ENCODE measurements at places on chromosomes 2 and 18.

- no peak for DNase-seq
Measured at GRCh38 chr2:106201661-106202060, 7.6 kb upstream of the UXS1 start.

DNA sequence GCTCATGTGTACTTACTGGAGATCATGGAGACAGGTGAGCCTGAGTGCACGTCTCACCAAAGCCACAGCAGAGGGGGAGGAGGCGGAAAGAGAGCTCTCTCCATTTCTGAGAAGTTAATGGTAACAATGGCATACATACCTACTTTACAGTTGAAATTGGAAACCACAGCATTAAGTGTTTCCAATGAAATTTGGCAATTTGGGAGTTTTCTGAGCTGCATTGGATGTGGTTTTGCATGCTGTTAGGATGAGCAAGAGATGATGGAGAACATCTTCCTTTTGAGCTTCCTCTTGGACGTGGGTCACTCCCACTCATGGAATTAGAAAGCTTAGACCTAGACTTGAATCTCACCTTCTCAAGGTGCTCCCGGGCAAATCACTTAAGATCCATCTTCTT is 25.5 kb upstream of the IL37 start:
- DNase-seq, result no peak

GRCh38 chr2:173101687-173102086 is 26.0 kb downstream of the MAP3K20 start:
- DNase-seq, result no peak

GRCh38 chr2:225494100-225494459 is 94.6 kb downstream of the NYAP2 start:
- no peak for DNase-seq

DNA sequence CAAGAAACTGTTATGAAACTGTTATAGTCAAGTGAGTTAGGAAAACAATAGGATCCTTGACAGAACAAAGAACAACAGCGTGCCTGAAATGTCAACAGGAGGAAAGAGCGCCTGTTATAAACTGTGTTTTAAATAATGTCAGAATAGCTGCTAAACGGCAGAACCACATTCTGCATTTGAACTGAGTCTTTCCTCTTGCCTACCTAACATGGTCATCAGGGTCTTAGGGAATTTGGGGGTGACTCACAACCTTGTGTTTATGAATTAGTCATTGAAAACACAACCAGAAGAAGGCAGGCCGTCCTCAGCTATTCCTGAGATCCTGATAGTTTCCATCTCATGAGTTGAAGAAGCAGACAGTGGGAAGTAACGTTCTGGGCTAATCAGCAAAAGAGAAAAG is 222.0 kb upstream of the FN1 start:
- no peak for DNase-seq

GRCh38 chr2:28510184-28510583 is 14.3 kb downstream of the PLB1 start:
- no peak for DNase-seq

GRCh38 chr2:148350199-148350598 is 294.4 kb upstream of the EPC2 start:
- DNase-seq, result no peak

GRCh38 chr18:32383050-32383819 is 87.4 kb downstream of the GAREM1 start:
- no peak for DNase-seq

- DNase-seq, result no peak
Measured at GRCh38 chr2:120736202-120736623, 545 bp downstream of the GLI2 start.

DNA sequence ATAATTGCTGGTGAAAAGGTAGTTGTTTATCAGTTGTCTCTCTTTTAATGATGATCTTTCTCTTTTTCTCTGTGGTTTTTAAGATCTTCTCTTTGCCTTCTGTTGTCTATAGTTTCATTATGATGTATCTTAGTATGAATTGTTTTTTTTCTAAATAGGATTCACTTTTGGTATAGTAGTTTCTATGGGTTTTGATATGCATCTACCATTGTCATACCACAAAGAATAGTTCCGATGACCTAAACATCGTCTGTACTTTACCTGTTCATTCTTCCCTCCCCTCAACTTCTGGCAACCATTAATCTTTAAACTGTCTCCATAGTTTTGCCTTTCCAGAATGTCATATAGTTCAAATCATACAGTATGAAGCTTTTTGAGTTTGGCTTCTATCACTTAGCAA is 19.6 kb downstream of the RDH14 start:
- no peak for DNase-seq

- DNase-seq, result peak; percentile 24
Measured at GRCh38 chr2:16653799-16654198, 11.8 kb downstream of the CYRIA start.

DNA sequence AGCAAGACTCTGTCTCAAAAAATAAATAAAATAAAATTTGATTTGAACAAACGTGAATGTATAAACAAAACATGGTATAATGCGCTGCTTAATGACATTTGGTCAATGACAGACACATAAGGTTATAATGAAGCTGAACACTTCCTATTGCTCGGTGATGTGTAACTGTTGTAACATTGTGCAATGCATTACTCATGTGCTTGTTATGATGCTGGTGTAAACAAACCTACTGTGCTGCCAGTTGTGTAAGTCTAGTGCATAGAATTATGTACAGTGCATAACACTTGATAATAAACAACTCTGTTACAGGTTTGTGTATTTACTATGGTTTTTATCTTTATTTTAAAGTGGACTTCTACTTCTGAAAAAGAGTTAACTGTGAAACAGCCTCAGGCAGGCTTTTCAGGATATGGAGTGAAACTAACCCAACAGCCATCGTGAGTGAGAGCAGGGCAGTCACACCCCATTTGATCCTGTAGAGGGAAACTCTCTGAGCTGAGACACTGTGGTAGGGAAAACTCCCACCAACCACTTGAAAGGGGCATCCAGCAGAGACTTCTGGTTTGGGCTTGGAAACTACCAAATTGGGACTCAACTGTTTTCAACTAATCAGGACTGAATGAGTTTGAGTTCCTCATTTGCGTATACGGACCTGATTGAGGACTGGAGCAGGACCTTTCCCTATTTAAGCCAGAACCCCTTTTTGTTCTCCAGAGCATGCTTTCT is 8.7 kb upstream of the RPRD1A start:
- DNase-seq, result no peak

DNA sequence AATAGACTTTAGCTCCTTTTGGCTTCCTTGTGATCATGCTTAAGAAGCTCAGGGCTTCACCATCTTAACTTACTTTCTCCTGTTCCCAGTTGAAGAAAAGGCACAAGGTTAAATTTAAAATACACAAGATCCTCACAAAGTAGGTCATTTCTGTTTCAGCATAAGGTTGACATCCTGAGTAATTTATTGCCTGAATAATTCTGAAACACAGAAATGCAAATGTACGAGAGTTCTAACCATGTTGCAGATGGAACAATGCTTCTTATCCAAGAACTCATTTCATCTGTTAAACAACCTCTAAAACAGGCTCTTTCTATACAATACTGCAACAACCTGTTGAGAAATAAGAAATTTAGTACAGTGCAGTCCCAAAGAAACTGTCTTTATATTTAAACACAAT is 395.2 kb downstream of the BCL11A start:
- no peak for DNase-seq

DNA sequence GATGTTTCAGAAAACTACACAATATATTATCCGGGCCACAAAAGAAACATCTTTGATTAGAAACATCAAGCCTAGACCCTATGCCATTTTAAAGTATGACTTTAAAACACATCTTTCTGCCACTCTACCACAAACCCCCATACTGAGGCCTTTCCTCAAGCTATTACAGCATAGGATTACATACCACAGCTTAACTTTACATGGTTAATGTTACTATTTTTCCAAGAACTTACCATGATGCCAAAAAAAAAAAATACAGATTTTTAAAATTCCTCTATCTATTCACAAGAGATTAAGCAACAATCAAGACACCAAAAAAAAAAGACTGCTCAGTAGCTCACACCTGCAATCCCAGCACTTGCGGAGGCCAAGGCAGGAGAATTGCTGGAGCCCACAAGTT is 9.0 kb downstream of the NCKAP1 start:
- no peak for DNase-seq

- no peak for DNase-seq
Measured at GRCh38 chr18:54558609-54559585, 32.1 kb upstream of the DYNAP start.

GRCh38 chr2:101520246-101520645 is 45.3 kb upstream of the RFX8 start:
- no peak for DNase-seq

- DNase-seq, result no peak
Measured at GRCh38 chr2:138846216-138846821, 66.1 kb upstream of the NXPH2 start.

DNA sequence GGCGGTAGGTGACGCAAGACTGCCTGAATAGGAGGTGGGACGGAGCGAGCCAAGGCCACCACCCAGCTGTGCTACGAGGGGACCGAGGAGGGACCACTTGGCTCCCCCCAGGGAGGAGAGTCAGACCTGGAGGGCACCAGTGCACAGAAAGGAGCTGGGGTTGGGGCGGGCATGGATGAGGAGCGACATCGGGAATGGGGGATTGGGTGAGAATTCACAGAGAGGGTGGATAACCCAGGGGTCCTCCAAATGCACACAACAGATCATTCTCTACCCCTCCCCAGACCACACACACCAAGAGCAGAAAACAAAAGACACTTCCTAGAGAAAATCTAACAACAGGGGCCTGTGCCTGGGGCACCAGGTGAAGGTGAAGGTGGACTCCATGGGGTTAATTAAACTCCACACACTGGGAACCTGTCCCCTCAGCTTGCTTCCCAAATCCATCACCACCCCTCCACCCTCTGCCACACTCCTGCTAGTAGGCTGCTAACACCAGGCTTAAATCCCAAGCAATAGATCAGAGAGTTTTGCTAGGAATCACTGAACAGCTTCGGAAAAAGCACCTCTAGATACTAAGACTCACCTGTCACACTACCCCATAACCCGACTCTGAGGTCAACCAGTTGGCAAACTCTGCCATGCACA is 274.6 kb downstream of the EIPR1 start:
- no peak for DNase-seq

- DNase-seq, result no peak
Measured at GRCh38 chr2:14756981-14757657, 124.6 kb downstream of the LRATD1 start.

DNA sequence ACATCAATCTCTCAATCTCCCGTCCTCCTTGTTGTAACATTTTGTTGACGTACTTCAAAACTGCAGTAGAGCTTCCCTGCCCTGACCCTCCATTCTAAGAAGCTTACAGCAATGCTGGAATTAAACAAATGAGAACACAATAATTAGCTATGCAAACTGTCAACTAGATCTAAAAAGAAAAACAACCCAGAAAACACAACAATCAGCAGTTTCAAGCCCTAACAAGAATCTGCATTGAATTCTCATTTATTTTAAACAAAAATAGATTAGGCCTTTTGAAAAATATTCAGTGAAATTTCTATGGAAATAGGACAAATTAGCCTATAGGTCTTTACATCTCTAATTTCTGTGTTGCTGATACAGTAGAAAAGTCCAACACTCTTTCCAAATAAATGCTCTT is 807.0 kb upstream of the FSHR start:
- DNase-seq, result no peak

DNA sequence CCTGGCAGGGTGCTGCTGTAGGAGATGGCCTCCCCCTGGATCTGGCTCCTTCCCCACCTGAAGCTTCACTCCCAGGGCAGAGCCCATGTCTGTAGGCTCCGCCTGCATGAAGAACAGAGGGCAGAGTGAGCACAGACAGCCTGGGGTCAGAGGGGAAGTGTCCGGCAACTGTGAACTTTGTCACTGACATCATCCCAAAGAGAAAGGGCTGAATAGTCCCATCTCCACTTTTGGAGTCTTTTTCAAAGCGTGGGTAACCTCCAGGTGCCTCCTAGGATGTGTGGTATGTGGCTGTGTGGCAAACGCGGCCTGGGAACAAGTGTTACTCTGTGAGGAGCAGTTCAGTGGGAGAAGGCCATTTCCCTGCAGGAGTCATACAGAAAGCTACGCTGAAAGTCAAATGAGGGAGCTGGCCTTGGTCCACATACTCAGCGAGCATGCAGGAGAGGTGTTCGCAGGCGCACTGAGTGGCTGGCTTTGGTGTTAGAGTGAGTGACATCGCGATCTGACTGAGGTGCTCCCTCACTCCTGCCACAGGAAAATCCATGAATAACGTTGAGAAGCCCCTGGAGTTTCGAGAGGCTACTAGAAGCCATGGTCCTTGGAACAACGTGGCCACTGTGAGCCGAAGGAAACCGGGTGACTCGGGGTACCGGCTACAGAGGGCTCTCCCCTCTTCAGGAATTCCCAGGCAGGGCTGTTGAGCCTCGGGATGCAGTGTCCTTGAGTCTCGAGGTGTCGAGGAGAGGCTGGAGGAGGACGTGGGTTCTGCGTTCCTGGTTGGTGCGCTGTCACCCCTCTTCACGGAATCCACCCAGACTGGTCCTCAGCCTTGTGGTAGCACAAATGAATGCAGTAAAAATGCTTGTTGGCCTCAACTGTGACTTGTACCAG is 54.7 kb downstream of the CABLES1 start:
- DNase-seq, result no peak

DNA sequence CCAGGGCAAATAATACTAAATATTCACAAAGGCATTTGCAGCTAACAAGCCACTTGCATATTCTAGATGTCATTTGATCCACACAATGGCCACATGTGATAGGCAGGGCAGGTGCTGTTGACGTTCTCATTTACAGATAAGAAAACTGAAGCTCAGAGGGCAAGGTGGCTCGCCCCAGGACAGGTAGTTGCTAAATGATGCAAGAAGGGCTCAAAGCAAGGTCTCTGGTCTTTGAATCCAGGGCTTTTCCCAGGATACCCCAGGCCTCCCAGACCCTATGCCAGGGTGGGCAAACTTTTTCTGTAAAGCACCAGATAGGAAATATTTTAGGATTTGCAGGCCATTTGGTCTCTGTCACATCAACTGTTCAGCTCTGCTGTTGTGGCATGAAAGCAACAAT is 35.1 kb downstream of the LOXHD1 start:
- no peak for DNase-seq

DNA sequence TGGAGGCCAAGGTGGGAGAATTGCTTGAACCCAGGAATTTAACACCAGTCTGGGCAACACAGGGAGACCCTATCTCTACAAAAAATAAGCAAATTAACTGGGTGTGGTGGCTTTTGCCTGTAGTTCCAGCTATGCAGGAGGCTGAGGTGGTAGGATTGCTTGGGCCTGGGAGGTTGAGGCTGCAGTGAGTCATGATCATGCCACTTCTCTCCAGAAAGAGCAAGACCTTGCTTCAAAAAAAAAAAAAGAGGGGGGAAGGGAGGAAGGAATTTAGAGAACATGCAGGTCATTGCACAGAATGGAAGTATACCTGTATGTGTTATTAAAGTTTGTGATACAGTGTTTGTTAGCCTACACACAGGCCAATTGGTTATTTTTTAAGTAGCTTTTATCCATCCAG is 25.8 kb downstream of the PKP4 start:
- DNase-seq, result no peak

DNA sequence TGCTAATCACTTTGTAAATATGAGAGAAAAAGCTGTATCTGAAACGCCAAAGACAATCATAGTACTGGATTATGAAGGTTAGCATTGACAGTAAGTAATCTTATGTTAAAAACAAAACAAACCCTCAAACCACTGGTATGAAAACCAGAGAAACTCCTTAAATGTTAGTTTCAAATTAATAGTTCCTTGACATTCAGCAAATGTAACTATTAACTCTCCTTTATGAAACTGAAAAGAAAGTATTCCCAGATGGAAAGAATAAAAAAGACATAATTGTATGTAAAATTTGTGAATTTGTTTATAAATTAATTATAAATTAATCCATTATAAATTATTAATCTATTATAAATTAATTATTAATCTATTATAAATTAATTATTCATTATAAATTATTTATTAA is 12.3 kb downstream of the FASTKD1 start:
- no peak for DNase-seq

- no peak for DNase-seq
Measured at GRCh38 chr18:13603304-13604019, 122.9 kb downstream of the FAM210A start.
